NCI-H1048 (cell line): ENCODE measurements at places on chromosomes 1 and 21.

- no peak for DNase-seq
These were observed 1.7 kb downstream of the IGFN1 start for GRCh38 chr1:201192261-201192788.

DNA sequence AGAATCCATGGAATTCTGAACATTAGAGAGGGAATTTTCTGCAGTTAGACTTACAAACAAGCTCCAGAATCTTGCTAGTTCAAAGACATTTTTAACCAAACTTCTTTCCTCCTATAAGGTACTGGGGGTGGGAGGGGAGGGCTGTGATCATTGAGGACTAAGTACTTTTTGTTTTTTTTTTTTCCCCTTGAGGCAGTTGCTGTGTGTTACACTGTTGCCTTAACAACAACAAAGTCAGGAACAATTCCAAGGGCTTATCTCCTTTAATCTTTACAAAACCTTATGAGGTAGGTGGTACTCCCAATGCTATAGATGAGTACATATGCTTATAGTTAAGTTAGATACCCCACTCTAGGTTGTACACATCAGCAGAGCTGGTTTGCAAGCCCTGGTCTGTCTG, 62.9 kb downstream of the PPP1R12B start:
- DNase-seq = no peak

- no peak for DNase-seq
These were observed 482.4 kb downstream of the NPHP4 start for GRCh38 chr1:5509664-5510452.

DNA sequence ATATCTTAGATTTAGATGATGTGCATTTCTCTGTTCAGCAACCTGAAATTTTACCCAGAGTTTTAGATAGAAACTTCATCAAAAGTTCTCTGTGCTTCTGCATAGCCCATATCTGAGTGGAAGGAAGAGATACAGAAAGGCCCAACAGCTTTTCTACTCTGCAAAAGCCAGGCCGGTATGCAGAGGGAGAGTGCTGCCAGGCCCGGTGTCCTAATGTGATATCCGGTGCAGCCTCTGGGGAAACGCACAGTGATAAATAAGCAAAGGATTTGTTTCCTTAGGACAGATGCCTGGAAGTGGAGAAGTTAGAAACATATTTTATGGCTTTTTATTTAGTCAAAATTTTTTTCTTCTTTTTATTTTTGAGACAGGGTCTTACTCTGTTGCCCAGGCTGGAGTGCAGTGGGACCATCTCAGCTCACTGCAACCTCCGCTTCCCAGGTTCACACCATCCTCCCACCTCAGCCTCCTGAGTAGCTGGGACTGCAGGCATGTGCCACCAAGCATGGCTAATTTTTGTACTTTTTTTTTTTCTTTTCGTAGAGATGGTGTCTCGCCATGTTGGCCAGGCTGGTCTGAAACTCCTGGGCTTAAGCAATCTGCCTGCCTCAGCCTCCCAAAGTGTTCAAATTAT, 145.8 kb downstream of the PATJ start:
- DNase-seq = no peak

GRCh38 chr1:157369808-157370521, 182.3 kb downstream of the FCRL5 start:
- peak; percentile 19 for DNase-seq

GRCh38 chr1:91026320-91026719, 4.5 kb upstream of the ZNF644 start:
- DNase-seq = no peak

GRCh38 chr1:45543581-45544417, 6.8 kb upstream of the AKR1A1 start:
- no peak for DNase-seq

DNA sequence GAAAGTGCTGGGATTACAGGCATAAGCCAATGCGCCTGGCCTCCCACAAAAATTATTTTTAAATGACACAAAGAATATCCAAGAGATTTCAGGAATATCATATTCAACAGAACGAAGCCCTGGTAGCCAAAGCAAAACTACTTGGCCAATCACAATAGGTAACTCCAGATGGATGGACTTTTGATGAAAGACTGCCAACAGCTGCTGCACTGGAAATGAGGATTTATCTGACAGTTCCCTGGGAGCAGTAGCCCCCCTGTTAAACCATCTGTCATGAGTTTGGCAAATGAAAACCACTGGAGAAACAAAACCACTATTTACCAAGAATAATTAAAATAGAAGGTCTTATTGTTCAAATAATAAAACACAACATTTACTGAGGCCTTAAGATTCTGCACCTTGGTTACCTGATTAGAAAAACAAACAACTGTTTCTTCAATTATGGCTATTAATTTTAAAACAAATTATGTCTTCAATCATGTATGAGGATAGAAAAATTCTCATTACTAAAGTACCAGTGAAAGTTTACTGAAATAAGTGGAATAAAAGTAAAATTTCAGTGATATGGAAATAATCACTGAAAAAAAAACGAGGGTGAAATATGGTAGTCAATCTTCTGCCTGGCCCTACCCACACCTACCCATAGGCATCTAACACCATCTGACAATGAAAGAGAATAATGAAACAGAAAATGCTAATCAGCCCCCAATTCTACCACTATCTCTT, 34.3 kb upstream of the PSMG1 start:
- DNase-seq = no peak

DNA sequence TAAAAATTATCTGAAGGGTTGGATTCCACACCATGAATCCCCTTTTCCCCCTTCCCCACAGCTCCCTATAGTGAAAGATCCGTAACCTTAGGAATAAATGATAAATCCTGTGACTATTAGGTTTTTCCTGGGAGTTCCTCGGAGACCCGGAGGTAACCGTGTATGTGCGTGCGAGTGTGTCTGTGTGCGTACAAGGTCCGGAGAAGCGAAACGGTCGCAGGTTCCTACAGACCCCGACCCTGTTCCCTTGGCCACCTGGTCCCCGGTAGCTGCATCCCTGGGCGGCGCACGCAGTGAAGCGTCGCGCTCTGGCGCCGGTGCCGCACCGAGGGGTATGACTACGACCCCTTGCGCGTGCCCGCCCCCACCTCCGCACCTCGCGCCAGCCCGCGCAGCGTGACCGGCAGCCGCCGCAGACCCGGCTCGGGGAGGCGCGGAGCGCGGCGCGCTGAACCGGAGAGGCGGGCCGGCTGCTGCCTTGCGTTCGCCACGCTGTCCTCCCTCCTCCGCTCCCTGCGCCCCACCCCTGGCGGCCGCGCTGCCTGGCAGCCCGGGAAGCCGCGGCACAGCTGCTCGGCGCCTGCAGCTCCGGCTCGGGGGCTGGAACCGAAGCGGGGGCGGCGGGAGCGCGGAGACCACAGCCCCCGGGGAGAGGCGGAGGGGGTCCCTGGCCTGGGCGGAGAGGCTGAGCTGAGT, at the start of gene AK5:
AK5 (plus strand) TSS at position 529 of the 696 bp plus-strand sequence. CDS start 295 bp downstream, outside the sequence.
- no peak for DNase-seq

DNA sequence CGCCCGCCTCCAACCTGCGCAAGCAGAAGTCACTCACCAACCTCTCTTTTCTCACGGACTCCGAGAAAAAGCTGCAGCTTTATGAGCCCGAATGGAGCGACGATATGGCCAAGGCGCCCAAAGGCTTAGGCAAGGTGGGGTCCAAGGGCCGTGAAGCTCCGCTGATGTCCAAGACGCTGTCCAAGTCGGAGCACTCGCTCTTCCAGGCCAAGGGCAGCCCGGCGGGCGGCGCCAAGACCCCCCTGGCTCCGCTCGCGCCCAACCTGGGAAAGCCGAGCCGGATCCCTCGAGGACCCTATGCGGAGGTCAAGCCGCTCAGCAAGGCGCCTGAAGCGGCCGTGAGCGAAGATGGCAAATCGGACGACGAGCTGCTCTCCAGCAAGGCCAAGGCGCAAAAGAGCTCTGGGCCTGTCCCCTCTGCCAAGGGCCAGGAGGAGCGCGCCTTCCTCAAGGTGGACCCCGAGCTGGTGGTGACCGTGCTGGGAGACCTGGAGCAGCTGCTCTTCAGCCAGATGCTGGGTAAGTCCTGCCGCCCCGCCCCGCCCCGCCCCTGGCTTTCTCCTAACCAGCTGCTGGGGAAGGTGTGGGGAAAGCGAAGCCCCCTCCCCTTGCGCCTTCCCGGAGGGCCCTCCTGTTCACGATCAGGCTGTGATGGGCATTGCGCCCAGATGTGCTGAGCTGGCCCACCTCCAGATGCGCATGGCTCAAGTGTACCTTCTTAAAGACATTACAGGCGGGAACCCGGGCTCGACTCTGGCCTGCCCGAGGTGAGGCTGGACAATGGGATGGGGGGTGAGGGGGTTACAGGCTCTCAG, 110.2 kb downstream of the NAV1 start:
- no peak for DNase-seq

DNA sequence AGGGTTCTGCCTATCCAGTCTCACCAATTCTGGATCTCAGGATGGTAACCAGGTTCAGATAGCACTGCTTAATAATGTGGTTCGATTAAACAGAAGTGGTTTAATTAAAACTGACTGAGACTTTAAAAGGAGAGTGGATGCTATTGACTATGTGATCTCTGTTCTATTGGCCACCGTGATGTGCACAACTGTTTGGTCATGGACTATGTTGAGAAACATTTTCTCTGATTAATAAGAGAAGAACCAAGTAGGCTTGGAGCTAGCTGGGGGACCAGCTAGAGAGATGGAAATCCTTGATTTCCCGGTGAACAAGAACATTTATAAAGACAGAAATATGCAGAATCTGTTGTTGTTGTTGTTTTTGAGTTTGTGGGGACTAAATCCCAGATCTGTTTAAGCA, 36.5 kb downstream of the DPT start:
- DNase-seq = no peak

DNA sequence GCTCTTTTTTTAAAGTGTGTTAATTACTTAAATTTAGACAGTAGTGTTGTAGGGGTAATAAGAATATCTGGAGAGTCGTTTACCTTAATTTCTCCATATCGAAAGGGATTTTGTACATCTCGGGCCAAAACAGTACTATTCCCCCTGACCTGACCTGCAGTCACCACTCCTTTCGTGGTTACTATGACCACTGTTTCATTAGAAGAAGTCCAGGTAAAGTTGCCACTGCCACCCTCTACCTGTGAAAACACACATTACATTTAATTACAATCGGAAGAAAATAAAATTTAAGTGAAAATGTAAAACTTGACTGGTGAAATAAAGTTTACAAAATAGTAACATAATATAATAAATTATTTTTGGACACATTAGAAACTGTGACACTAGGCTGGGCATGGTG, 37.2 kb downstream of the NUP210L start:
- DNase-seq = no peak

GRCh38 chr1:212968368-212968863, 18.1 kb downstream of the VASH2 start:
- no peak for DNase-seq
